Renal cortex interstitium (tissue), 15 donors: ENCODE measurements at places on chromosomes 3 and 15.

GRCh38 chr3:174362556-174362955 lies 496.6 kb upstream of the NAALADL2 start:
- DNase-seq = no peak

GRCh38 chr15:49801796-49802195 lies 180.9 kb downstream of the DTWD1 start:
- no peak for DNase-seq

- DNase-seq = no peak
Observed at GRCh38 chr3:110955301-110955880, 116.2 kb upstream of the NECTIN3 start.

GRCh38 chr3:154976072-154976983 lies 103.8 kb upstream of the MME start:
- no peak for DNase-seq

- DNase-seq = no peak
Observed at GRCh38 chr3:183117056-183117455, 17.8 kb upstream of the MCCC1 start.

- DNase-seq = no peak
Observed at GRCh38 chr3:119352034-119352609, 57.9 kb downstream of the ARHGAP31 start.

- no peak for DNase-seq
Observed at GRCh38 chr3:32667072-32667582, 17.9 kb upstream of the CNOT10 start.

DNA sequence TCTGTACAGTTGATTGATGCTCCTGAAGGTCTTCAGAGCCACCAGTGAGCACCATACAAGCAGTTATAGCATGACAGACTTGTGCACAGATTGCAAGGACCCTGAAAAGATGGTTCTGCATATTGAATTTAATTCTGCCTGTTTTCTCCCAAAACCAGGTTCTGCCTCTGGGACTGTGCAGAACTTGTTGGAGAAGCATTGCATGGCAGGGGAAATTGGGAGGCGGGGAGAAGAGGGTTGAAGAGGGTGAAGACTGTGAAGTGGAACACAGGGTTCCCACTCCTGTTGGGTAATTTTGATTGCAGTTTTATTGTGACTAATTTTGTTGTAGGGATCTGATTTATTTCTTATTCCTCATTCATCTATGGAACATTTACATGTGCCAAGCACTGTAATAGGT lies 10.3 kb downstream of the ZNF80 start:
- DNase-seq = no peak

DNA sequence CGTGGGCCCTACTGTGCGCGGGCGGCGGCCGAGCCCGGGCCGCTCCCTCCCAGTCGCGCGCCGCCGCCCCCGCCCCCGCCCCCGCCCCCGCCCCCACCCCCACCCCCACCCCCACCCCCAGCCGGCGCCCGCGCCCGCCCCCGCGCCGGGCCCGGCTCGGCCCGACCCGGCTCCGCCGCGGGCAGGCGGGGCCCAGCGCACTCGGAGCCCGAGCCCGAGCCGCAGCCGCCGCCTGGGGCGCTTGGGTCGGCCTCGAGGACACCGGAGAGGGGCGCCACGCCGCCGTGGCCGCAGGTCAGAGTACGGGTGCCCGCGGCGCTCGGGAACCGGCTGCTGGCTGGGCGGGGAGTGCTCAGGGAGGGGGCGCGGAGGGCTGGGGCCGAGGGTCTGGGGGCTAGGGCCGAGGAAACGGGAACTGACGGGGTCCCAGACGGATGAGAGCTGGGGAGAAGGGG lies 1.1 kb upstream of the PPARG start:
- no peak for DNase-seq
